ENCODE measurements at places on chromosomes 1 and 21. TPM values are rescaled to one million over a fixed set of nuclear protein-coding genes. Genes with fewer than 3 reads are reported as not detected.

The MAPKAPK2 gene
- total RNA-seq = 113 TPM

The GUCA2A gene
- total RNA-seq = not detected

The PPIAL4G gene
- 0.35 TPM for total RNA-seq

DNA sequence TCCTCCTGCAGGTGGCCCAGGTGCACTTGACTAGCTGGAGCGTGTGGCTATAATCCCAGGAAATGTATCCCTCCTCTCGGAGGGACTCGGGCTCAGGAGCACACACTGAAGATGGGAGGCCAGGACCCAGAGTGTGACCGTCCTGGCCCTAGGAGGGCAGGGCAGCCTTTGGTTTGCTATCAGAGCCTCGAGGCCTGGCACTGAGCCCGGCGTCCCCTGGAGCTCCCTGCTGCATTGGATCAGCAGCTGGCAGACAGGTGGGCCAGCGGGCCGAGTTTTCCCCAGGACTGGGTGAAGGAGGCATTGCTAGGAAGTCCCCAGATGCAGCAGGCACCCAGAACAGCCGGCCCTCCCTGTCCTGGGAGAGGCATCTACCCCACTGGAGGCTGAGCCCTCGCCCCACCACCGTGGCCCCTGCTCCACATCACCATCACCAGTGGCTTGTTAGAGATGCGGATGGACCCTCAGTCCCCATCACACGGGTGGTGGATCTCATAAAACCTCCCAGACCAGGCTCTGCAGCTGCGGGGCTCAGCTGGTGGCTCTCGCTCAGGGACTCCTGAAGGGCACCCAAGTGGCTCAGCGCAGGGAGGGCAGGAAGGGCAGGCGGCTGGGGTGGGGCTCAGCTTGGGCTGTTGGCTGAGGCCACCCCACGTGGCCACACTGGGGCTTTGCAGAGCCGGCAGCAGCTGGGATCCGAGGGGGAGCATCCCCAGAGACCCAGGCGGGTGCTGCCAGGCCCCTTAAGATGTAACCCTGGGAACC, 32.7 kb upstream of the POFUT2 start:
- peak; percentile 42 for DNase-seq

DNA sequence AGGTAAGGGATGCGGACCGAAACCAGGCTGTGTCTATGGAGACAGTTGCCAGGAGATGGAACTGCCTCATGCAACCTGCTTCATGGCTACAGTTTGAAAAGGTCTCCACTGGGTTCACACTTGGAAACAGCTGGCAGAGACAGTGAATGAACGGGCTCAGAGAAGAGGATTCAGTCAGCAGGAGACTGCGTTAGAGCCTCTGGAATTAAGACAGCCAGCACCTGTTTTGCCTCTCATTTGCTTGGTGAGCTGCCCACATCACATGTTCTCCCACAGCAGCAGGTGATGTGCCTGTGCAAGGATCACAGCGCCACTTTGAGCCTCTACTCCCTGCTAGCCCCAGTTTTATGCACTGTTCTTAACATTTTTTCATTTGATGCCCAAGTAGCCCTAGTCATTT, 321.0 kb downstream of the PLPP3 start:
- no peak for DNase-seq

All from kidney (tissue), 22 donors.